ENCODE measurements at places on chromosomes 13 and 19.

DNA sequence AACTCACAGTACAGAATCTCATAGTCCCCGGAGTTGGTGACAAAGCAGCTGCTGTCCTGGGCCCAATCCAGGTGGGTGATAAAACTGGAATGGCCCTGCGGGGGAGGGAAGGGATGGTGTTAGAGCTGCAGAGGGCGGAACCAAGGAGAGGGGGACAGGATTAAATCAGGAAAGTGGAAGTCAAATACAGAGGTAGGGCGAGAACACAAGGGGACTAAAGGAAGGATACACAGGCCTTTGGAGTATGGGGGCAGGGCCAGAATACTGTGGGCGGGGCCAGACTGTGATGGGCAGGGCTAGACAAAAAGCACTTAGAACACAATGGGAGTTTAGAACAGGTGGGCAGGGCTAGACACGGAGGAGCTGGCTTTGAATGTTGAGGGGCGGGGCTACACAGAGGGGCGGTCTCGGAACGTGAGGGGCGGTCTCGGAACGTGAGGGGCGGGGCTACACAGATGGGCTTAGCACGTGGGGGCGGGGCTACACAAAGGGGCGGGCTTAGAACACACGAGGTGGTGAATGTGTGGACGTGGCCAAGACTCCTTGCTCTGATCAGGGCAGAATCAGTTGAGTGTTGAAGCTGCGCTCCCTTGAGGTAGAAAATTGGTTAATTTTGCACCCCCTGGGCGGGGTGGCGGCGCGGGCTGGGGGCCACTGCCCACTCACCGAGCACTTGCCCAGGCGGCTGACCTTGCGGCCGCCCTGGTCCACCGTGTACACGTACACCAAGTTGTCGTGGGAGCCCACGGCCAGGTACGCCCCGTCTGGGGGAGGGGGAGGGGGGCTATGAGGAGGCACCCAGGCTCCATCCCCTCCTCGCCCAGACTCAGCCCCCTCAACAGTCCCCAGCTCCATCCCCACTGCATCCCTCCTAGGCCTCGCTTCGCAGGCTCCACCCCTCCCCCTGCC lies 14.0 kb upstream of the GPR4 start:
- peak; percentile 68 for DNase-seq

GRCh38 chr19:11018763-11019162 lies 57.9 kb downstream of the SMARCA4 start:
- DNase-seq, result no peak

GRCh38 chr19:19776206-19777008 lies 43.5 kb upstream of the ZNF14 start:
- peak; percentile 82 for DNase-seq

GRCh38 chr19:29040292-29040691 lies 172.7 kb downstream of the UQCRFS1 start:
- DNase-seq, result no peak

DNA sequence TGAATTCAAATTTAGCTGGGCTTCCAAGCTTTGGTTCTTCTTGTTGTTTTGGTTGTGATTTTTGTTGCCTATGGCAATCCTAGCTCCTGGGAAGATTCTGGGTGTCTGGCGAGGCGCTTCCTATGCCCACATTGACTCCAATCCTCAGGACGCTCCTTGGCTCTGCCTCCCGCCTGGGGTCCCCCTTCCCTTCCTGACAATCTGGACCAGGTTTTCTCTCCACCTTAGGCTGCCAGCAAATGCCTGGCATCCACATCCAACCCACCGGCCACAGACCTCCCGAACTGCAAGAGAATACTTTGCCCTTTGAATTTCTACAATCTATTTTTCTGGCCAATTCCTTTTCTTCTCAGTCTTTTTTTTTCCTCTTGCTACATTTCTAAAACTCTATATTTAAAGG lies 186.9 kb upstream of the UBL3 start:
- no peak for DNase-seq

- DNase-seq, result no peak
Measured at GRCh38 chr19:46205183-46205984, 24.2 kb upstream of the IGFL1 start.

GRCh38 chr13:75181906-75182305 lies 300.1 kb downstream of the TBC1D4 start:
- no peak for DNase-seq

DNA sequence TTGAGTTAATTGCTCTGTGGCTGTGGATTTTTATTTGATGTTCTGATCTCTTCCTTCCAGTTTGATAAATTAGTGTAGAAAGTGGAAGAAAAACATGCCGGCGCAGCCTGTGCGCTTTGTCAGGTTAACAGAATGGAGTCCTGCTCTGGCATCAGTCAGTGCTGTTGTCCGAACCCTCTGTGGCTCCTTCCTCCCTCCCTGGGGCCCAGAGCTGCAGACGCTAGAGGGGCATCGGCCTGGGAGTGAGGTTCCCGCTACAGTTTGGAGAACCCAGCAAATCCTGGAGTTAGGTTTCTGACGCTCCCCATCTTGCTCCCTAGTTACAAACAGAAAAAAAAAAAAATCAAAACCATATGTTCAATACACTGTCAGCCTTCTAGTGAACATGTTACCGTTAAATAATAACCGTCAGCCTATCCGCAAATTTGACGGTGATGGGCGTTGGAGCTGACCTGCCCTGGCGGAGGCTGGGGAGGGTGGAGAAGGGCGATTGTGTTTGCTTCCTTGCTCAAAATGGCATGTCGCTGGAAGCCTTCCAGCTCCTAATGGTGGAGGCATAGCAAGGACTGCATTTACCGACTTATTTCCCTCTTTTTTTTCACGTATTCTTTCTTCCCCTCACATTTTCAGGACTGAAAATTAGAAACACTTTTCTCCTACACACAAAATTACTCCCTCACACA lies 13.6 kb downstream of the MBNL2 start:
- no peak for DNase-seq

GRCh38 chr19:47313754-47314295 lies 4.2 kb downstream of the C5AR1 start:
- DNase-seq, result no peak

GRCh38 chr13:75723901-75724300 lies 87.8 kb downstream of the LMO7 start:
- no peak for DNase-seq

- no peak for DNase-seq
Measured at GRCh38 chr19:371501-372168, 27.0 kb upstream of the MIER2 start.

GRCh38 chr19:29623726-29624488 lies 17.8 kb downstream of the POP4 start:
- peak; percentile 9 for DNase-seq

- DNase-seq, result peak; percentile 71
Measured at GRCh38 chr19:19540715-19541515, 2.9 kb downstream of the CILP2 start.

DNA sequence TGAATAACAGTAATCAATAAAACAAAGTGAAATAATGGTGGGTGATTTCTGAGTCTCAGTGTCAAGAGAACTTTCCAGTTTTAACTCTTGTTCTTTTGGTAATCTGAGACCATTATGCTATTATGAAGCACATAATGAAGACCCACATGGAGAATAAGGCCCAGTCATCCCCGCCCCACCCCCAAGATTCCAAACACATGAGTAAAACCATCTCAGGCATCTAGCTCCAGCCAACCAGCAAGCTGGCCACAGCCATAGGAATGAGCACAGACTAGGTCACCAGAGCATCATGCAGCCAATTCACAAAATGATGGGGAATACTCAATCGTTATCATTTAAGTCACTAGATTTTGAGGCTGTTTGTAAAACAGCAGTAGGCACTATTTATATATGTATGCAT lies 1769.0 kb upstream of the PCDH20 start:
- no peak for DNase-seq

DNA sequence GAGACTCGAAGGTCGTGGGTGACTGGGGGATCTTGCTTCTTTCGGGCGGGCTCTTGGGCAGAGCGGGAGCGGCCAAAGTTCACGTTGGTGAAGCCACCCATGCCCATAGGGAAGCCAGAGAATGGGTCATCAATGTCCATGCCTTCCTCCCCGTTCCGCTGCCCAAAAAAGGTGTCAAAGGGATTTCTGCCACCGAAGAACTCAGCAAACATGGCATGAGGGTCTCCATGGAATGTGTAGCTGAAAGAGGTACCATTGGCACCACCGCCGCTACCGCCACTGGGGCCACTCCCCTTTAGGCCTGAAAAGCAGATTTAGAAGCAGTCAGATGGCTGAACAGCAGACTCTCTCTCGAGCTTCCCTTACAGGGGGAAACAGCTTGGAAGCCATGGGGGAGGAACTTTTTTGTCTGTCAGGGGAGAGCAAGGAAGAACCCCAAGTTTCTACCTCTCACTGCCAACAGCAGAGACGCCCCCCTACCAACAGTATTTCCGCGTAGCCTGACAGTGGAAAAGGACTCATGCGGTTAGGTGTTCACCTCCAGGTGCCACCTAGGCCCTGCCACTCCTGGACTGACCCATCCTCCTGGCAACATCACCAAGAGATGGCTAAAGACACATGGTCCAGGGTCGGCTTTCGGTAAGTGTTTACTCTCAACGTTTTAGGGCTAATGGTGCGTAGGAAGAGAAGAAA lies 1.3 kb downstream of the DNAJB1 start:
- no peak for DNase-seq

DNA sequence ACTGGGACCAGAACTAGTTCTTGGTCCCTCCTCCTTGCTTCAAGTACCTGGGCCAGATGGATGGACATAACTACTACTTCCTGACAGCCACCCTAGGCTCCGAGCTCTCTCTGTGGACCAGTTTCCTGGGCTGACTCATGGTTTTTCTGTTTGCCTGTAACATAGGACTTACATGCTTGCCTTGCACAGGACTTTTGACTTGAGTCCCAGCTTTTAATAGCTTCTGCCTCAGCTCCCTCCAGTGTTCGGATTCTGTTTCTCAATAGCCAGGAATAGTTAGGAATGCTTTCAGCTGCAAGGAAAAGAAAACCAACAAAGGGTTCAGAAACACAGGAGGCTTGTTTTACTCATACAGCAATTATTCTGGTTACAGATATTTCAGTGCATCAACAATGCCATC lies 405.9 kb downstream of the ZNF536 start:
- DNase-seq, result no peak

DNA sequence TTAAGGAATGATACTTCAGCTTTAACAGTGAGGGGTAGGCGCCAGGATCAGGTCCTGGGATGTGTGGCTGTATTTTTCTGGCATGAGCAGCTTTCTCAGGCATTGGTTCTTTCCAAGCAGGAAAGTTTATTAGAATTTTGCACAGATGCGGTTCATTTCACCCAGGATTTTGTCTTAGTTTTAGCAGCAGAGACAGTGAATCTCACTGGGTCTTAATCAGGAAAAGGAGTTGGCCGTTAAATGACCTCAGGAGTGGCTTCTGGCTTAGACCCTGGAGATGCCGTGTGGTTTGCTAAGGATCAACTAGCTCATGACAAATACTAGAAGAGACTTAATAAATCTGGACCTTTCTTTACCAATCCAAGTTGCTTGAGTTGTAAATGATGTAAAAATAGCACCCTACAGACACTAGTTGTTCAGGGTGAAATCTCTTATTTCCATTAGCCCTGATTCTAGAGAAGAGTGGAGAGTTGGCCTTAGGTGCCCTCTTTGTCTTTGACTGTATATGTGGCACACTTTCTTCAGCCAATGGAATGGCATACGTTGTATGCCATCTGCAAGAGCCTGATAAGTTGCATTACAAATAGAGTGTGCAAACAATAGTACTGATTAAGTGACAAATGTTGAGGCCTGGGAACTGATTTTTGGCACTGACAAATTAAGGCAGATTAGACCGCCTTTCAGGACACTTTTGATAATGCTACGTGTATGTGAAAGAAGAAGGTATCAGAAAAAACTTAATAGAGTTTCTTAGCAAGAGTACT lies 34.0 kb downstream of the LRCH1 start:
- no peak for DNase-seq

- no peak for DNase-seq
Measured at GRCh38 chr13:71803066-71803465, 63.9 kb downstream of the DACH1 start.

Measured in T-helper 9 cell (primary cell).